ENCODE measurements at places on chromosomes 4 and X.

DNA sequence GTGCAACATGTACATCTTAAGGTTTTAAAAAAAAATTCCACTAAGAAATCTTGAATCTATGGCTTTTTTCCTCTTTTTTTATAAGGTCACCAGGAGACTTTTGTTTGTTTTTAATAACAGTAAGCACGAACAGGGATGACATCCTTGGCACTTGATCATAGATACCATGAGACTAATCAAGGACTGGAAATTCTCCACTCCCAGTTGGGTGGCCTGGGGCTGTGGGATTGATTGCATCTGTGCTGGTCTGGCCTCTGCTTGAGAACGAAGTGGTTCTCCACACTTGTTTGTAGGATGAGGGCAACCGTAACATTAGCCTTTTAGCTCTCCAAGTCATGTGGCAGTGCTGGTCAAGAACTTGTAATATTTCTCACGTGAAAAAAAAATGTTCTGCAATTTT lies 35.4 kb downstream of the SNX25 start:
- DNase-seq = no peak

- DNase-seq = peak; percentile 100
Observed at GRCh38 chr4:173252024-173252935, 81.9 kb downstream of the HMGB2 start.

DNA sequence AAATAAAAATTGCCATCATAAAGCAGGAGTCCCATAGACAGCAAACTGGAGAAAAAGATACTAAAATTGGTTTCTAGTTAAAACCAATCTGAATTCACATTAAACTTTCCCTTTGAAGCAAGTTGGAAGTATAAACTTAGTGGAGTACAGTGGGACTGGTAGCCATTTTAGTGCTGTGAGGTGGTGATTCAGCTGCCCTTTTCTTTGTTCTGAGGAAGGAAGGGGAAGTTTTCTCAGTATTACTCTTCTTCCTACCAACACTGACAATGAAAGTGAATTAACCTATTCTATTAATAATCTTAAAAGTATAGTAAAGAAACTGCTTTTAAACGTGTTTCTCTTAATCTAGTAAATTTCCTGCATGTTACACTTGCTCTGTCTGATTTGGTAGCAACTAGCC lies 36.7 kb downstream of the SLC9A6 start:
- no peak for DNase-seq

- DNase-seq = no peak
Observed at GRCh38 chrX:465418-466215, 78.9 kb upstream of the PPP2R3B start.

DNA sequence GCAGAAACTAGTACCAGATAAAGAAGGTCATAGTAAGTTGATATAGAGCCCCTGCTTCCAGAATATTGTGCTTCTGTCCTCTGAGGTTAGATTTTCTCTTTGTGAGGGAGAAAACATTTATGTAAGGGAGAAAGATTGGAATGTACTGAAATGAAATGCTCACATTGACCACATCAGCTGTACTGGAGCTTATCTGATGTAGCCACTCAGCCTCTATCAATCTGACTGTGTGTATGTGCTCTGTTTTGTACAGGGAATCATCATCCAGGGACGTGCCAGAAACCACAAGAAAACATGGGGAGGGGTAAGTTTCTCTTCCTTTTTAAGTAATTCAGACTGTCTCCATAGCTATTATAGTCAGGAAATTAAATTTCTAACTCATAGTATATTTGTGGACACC lies 56.8 kb downstream of the PRRG1 start:
- DNase-seq = peak; percentile 91

GRCh38 chrX:136710325-136710951 lies 62.5 kb downstream of the CD40LG start:
- peak; percentile 51 for DNase-seq

DNA sequence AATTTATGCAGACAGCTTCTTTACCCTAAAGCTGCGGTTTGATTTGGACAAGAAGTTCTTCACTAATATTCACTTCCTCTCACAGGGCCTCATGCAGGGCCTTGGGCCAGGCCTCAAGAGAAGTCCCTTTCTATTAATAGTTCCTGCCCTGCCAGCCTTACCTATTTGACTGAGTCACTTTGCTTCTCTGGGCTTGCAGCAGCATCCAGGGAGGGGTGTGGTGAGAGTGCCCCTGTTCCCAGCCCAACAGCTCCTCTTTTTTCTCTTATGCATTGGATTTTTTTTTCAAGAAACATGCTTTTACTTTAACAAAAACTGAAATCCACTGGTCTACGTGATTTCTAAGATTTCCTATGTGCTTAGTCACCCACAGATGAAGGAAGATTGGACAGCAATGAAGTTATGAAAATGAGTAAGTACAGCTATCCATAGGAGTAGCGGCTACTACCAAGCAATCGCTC lies 26.7 kb downstream of the FAM156B start:
- DNase-seq = peak; percentile 62

DNA sequence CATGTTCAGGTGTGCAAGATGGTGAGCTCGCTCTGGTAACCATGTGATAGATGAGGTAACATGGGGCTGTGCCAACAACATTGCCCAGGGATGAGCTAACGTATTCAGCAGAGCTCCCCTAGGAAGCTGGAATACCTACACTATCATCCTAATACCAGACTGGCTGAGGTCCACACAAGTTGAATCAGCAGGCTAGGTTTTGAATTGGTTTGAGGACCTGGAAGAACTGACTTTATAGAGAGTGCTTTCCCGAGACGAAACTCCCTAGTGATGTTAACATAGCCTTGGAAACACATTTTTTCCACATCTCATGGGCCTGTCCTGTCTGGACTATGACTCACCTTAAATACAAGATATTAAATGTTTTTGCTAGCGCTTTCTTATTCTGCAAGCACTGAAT lies 56.7 kb downstream of the IGFBP7 start:
- DNase-seq = peak; percentile 84

DNA sequence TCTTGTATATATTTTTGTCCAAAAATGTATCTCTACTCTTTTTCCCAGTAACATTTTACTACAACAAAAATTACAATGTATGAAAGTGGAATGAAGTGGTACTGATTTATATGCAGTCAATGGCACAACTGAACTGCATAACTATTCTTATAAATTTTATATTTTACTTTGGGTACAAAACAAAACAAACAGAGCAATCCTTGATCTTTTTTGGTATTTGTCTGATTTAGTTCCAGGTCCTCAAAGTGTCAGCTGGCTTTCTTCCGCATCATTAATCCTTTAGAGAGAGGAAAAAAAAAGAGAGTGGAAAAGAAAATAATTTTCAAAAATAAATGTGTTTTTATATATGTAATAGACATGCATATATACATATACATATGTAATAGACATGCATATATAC lies 252.4 kb upstream of the SLIT2 start:
- no peak for DNase-seq

DNA sequence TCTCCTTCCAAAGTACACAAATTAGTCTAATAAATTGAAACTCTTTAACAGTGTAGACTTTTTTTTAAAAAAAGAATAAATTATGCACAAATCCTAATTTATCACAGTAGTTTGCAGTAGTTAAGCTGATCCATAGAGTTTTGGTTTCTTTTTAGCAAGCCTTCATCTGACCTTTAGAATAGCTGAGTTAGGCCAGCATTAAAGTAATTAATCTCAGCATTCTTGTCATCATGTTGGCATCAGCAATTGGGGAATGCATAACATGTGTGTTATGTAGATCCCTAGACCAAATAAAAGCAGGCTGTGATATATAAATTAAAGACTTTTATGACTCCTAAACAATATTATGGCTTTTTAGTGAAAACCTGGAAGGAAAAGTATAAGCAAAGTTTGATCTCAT lies 426.5 kb upstream of the PABPC4L start:
- no peak for DNase-seq

DNA sequence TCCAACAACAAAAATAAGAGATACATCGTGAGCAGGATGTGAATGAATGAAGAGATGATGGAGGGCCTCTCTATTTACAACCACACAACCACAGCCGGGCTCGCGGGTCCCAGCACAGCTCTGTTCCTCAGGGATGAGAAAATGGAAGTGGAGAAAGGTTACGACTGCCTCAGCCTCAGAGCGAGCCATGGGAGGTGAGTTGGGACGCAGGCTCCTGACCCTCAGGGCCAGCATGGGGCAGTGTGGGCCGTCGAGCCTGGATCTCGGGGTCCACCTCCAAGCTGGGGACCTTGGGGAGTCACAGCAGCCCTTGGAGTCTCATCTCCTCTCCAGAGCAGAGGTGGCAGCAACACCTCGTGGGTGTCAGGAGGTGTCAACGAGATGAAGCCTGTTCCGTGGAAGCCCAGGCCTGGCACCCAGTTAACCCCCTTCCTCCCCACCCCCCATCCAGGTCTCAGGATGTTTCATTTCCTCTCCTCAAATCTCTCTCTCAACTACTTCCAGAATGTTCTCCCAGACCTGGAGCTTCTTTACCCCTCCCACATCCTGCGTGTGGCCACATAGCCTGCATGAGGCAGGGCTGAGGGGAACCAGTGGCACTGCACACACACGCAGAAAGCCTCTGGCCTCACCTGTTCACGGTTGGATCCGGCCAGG lies 25.9 kb downstream of the C4orf50 start:
- no peak for DNase-seq

- DNase-seq = peak; percentile 48
Observed at GRCh38 chr4:88802585-88803286, 105.1 kb upstream of the NAP1L5 start.

- DNase-seq = no peak
Observed at GRCh38 chr4:41613821-41614220, 75.9 kb downstream of the LIMCH1 start.

DNA sequence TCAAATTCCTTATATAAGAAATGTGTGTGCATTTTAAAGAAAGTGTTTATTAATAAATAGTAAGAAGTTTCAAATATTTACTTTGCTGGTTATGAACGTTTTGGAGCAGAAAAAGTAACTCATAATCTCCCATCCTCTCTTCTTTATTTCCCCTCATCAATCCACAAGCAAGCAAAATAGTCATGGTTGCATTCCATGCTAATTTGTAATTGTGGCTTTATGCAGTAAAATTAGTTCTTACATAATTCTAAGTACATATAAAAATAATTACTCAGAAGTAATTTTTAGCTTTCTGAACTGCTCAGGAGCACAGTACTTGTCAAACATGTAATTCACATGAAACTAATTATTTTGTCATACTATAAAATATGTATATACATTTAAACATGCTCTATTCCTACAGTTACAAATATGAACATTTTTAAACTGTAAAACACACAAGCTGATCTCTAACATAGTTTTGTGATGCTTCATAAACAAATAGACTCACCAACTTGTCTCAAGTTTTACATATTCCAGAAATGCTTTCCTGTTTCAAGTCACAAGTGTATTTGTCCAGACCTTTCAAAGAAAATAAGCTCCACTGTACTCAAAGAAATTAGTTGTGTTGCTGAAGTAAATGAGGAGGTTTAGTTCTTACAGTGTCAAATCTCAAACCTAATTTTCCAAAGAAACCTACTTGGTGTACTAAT lies 218.9 kb downstream of the PABPC4L start:
- DNase-seq = peak; percentile 23

DNA sequence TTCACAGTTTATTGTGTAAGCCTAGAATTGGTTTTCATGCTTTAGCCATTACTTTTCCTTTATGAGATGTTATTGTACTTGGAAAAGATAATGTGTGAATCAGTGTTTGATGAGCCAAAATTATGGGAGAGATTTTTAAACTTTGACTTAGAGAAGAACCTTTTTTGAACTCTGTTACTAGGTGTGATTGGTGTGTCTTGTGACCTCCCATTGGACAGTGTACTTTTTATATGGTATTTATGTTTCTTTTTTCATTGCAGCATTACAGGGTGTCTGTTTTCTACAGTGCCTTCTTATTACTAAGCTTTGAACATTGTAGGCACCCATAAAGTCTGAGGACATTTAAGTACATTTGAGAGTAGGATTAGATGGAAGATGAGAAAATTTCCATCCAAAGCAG lies 91.1 kb downstream of the SLC4A4 start:
- no peak for DNase-seq

GRCh38 chrX:20066968-20067708 lies 49.6 kb downstream of the MAP7D2 start:
- peak; percentile 81 for DNase-seq

GRCh38 chr4:99811850-99812249 lies 4.8 kb upstream of the DAPP1 start:
- DNase-seq = peak; percentile 51

GRCh38 chrX:131874300-131874699 lies 148.8 kb upstream of the STK26 start:
- no peak for DNase-seq

GRCh38 chrX:57172544-57172943 lies 35.3 kb upstream of the SPIN2A start:
- DNase-seq = no peak

GRCh38 chr4:138439143-138439581 lies 197.0 kb upstream of the SLC7A11 start:
- DNase-seq = no peak

GRCh38 chr4:74873545-74874301 lies 59.2 kb upstream of the PARM1 start:
- DNase-seq = peak; percentile 13

- peak; percentile 30 for DNase-seq
Observed at GRCh38 chr4:153713866-153714646, 30.0 kb downstream of the TLR2 start.

DNA sequence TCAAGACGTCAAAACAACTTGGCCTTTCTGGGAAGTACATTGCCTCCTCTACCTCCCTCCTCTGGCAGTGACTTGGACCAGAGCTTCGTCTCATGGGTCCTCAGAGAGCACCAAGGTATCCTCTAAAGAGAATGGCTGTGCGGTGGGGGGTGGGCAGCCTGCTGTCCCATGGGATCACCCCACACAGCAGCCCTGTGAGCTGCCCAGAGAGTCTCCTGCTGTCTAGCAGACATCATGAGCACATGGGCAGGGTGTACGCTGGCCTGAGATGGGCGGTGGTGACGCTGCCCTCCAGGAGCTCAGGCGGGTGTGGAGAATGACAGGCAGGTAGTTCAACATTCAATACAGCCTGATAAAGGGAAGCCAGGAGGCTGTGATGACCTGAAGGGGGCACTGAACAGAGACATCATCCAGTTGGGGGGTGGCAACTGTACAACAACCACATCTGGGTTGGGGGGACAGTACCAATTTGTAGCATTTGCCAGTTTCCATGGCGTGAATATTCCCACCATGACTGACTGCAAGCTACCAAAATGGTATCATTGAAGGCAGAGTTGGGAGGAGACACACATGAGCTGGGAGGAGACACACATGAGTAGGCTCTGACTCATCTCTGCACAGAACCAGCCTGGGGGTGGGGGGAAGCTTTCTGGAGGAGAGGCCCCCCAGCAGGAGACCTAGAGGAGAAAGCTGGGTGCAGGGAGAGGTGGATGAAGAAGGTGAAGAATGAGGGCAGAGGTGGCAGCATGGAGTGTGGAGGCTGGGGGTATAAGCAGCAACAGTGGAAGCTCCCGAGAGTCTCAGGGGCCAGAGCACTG lies 35.9 kb downstream of the C4orf50 start:
- no peak for DNase-seq

DNA sequence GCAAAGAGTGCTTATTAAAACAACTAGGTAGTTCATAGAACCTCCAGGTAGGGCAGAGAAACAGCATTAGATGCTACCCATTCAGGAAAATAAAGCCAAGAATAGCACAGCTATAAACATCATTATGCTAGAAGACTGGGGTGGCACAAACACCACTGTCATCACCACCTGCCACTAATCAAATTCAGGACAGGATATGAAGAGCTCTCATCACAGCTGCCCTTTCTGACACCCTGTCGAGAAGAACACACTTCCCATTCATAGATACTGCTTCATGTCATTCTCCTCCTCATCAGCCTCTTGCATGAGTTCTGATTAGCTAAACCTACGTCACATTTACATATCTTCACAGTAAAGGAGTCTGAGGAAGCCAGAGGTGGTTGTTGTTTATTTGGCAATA lies 692.3 kb upstream of the HS3ST1 start:
- no peak for DNase-seq

Data from choroid plexus epithelial cell (primary cell).